ENCODE measurements at places on chromosomes 3 and 15.

- DNase-seq, result peak; percentile 20
Observed at GRCh38 chr3:28286595-28286994, 45.2 kb downstream of the CMC1 start.

GRCh38 chr3:195895078-195895860 lies 13.1 kb downstream of the TNK2 start:
- peak; percentile 71 for DNase-seq

GRCh38 chr15:90142216-90143165 lies 40.2 kb upstream of the IDH2 start:
- no peak for DNase-seq

- no peak for DNase-seq
Observed at GRCh38 chr3:170605490-170605889, 19.6 kb upstream of the SLC7A14 start.

DNA sequence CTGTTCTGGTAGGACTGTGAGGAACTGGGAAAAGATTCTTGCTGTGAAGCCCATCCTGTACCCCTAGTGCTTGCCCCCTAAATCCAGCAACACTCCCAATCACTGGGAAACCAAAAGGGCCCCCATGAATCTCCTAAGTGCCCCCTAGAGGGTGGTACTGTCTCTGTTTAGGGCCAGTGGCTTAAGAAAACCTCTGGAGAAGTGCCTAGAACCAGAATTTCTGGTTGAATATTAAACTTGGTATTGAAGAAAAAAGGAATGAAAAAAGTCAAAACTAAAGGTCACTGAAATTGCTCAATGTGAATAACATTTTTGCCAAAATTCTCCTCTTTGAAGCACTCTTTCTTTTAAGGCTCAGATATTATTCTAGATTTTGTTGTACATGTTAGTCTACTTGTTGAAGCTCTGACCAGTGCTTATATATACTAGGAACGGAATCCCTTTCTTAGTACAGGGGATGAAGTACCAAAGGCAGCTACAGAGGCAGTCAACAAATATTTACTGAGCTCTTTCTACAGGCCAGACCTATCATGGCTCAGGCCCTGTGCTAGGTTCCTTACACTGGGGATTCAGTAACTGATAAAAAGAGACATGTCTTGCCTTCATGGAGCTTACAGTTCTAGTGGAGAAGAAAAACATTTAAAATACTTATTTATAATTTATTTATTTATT lies 138.8 kb downstream of the MYLK start:
- DNase-seq, result peak; percentile 19

DNA sequence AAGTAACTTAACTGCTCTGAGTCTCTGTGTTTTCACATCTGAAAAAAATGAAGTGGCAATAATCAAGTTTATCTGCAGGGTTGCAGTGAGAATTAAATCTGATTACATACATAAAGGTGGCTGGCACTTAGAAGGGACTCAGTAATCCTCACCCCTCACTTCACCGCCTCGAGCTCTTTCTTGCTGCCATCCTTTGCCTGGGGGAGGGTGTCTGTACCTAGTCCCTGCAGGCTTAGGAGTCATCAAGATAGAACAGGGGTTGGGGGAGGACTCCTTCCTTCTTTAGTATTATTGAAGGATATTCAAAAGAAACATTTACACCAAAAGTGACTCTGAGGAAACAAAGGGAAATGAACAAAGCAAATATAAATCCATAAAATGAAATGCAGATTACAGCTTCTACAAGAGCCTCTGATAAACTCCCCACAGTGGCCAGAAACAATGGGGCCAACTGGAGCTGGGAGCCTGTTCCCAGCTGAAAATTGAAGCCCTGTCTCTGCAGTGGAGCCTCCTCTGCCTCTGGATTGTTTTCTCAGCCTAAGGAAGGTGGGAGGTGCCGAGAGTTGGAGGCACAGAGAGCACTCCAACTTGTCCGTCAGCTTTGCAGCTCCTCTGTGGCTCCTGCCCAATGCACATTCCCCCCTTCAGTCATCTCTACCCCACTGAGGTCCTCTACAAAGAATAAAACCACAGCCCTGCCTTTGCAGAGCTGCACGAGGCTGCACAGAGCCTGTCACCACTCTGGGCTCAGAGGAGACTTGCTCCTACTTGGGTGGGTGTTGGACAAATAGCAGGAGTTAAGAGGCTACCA lies 41.8 kb downstream of the CRYGS start:
- no peak for DNase-seq

DNA sequence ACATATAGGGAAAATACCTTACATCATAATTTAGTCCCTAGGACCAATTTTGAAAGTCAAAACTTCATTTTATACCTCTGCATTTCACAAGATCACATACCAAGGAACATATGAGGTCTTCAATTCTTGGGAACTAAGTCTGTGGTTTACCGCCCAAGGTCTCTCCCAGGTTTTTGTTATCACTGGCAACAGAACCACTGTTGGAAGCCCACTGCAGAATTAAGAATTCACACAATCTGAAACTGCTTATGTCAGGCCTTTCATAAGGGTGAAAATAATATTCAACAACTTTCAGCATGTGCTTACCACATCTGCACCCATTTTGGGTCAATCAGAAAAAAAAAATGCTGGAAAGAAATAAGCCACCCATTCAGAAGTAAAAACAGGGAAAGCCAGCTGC lies 107.2 kb upstream of the MME start:
- no peak for DNase-seq

- DNase-seq, result peak; percentile 94
Observed at GRCh38 chr15:90046911-90047392, 45.8 kb downstream of the ZNF710 start.

- no peak for DNase-seq
Observed at GRCh38 chr3:20147361-20147760, 38.6 kb downstream of the SGO1 start.

DNA sequence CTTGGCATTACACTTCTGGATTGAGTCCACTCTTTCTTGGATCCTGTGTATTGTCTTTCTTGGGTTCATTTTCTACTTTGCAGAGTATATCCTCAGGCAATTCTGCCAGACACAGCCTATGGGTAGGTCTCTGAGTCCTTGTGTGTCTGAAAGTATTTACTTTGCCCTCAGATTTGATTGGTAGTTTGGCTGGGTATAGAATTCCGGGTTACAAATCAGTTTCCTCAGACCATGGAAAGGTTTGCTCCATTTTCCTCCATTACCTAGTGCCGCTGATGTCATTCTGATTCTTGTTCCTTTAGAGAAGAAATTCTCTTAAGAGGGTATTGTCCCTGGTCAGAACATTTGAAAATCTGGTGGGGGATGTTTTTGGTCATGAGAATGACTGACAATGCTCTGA lies 133.2 kb downstream of the NUP210 start:
- no peak for DNase-seq

DNA sequence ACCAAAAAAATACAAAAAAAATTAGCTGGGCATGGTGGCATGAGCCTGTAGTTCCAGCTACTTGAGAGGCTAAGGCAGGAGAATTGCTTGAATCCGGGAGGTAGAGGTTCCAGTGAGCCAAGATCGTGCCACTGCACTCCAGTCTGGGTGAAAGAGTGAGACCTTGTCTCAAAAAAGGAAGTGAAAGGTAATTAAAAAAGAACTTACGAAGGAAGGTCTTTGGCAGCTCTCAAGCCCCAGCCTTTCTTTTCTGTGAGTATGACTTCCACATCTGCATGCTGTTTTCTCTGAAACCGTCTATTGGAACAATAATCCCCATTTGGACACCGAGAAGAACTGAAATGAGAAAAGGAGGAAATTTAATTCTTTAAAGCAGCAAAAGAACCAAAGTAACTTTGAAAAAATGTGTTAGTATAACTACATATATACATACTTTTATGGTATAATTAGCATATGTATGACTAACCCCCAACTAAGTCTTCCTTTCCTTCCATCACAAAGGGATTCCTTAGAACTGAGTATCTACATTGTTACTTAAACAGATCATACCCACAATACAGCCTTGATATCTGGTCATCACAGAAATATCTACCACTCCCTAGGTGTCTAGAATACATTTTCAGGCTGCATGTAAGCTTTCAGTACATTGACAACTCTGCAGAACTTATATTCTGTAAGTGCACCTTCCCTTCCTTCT lies 50.1 kb downstream of the SETD2 start:
- peak; percentile 59 for DNase-seq

DNA sequence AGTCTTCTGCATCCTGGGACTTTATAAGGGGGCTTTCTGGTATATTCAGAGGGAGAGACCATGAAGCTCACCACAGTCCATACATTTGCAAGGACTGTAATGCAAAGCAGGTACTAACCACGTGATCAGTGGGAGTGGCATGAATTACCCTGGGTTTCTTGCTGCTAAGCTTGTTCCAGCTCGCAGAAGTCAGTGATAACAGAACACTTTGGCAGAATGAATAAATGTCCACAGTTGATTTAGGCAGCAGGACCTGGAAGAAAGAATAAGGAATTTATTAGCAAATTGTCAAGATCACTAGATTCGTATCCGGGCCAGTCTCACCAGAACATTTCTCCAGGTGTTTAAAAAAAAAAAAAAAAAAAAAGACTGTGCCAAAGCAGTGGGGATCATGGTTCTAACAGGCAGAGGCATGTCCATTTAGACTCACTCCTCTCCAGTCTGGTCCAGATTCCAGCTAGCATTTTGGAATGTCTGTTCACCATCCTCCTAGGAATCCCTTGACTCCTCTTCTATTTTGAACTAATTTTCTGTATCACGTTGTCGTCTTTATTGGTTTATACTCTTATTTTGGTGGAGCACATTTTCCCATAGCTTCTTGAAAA lies 24.5 kb downstream of the HHLA2 start:
- no peak for DNase-seq

GRCh38 chr3:129305592-129306091 lies 27.0 kb downstream of the HMCES start:
- peak; percentile 90 for DNase-seq

GRCh38 chr15:88454236-88454635 lies 13.0 kb downstream of the MRPL46 start:
- no peak for DNase-seq

DNA sequence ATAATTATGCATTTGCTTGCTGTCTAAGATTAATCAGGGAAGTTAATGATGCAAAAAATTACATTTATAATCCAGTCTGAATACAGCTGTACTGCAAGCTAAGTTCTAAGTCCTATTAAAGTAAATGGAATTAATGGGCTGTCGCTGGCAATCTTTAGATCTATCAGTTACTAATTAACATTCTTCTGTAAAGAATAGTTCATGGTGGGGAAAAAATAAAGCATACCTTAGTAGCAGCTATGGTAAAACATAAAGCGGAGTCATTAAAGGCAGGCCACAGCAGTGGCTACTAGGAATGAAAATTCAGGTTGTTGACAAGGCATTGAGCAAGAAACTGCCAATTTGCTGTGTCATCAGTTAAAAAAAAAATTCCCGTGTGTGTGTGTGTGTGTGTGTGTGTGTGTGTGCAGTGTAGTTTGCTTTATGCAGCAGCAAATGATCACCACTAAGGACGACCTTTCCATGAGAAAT lies 129.8 kb downstream of the ZNF385D start:
- DNase-seq, result no peak

DNA sequence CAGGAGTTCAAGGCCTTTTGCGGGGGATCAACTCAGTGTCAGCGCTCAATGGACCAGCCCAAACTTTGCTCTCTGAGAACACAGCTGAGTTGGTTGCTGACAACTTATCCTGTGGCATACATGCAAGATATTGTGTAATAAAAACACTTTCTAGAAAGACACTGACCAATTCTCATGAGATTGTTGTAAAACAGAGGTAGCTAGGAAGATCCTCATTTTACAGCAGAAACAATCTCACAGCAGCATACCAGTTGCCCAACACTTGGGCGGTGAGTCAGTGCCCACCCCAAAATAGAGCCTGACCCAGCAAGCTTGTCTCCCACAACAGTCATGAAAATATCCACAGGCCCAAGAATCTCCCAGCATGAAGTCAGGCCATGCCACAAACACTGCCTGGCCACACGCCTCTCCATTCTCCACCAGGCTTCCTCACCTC lies 18.2 kb downstream of the KLHL6 start:
- DNase-seq, result no peak

- DNase-seq, result no peak
Observed at GRCh38 chr3:99663977-99664376, 25.6 kb downstream of the COL8A1 start.

DNA sequence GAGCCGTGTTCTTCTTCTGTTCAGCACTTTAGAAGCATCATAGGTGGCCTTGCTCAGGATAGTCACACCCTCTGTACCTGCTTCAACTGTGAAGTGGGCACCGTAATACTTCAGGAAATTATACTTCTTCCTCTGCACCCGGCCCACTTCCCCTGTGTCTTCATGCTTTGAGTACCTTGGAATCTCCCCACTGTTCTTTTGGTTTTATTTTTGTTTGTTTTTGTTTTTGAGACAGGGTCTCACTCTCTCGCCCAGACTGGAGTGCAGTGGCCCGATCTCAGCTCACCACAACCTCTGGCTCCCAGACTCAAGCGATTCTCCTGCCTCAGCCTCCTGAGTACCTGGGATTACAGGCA lies 1.7 kb downstream of the P2RY14 start:
- DNase-seq, result no peak

- DNase-seq, result no peak
Observed at GRCh38 chr15:90646662-90647305, 70.4 kb upstream of the BLM start.

DNA sequence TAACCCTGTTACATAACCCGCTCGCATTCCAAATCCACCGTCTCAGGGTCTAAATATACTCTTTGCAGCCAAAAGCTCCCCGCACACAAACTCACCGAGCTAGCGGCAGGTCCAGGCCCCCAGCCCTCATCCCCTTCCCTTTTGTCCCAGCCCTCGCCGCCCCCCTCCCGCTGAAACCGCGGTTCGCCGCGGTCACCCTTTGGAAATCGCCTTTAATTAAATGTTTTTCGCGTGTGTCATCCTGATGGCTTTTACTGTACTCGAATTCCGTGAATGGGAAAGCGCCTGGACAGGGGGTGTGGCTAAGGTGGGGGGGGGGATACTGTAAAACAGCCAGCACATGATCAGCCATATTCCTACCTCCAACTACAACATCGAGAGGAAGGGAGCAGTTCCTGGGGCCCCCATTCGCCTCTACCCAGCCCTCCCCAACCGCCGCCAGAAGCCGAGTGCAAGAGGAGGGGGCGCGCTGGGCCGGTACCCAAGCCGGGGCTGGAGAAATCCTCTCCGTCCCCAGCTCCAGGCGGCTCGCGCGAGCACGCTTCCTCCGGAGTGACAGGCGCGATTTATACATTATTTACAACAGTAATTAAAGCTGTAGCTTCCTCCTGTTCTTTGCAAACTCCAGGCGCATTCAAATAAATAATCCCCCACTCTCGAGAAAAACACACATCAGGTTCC lies 1.7 kb downstream of the RORA start:
- no peak for DNase-seq

- no peak for DNase-seq
Observed at GRCh38 chr3:49415931-49416601, 3.8 kb downstream of the TCTA start.

Measured in RPMI8226 (cell line).